Fibroblast of skin of right quadriceps (primary cell): ENCODE measurements at places on chromosomes 5 and 9.

- DNase-seq, result no peak
Observed at GRCh38 chr9:93590609-93591234, 14.3 kb downstream of the PHF2 start.

- peak; percentile 95 for DNase-seq
Observed at GRCh38 chr5:125484272-125484741, 737.9 kb upstream of the ZNF608 start.

GRCh38 chr5:78779771-78780616 is 131.4 kb upstream of the LHFPL2 start:
- peak; percentile 88 for DNase-seq

GRCh38 chr5:98771382-98772109 is 1.9 kb upstream of the RGMB start:
- peak; percentile 94 for DNase-seq

- no peak for DNase-seq
Observed at GRCh38 chr5:88675168-88675707, 207.7 kb downstream of the MEF2C start.

DNA sequence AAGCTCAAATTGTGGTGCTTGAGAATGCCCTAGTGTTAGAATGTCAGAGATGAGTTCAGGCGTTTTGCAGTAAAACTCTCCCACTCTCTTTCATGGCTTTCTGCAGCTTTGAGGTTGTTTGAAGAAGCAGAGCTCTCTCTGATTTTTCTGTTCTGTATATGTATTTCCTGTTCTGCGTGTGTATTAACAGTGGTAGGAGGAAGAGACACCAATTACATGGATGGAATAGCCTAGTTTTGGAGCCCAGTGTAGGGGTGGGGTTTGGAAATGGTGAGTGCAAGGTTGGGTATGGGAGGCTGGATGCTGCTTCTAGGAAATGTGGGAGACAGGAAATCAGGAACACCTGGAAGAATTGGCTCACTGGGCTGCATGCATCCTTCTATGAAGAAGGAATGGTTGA is 12.4 kb downstream of the LARP1 start:
- DNase-seq, result no peak

DNA sequence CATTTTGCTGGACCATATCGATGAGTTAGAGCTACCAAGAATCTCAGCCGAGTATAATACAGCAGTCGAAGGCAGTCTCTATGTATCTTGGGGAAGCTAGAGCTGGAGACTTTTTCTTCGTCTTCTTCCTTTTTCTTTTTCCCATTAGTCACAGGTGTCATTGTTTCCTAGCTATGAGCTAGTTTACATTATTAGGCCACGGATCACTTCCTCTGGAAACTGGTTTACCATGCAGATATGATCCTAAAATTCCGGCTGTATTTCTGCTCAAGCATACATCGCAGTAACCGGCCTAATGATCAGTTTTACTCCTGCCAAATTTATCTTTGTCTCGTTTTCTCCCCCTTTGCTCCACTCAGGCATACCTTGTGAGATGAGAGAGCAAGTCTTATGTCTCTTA is 312.8 kb downstream of the ARHGAP26 start:
- DNase-seq, result no peak

DNA sequence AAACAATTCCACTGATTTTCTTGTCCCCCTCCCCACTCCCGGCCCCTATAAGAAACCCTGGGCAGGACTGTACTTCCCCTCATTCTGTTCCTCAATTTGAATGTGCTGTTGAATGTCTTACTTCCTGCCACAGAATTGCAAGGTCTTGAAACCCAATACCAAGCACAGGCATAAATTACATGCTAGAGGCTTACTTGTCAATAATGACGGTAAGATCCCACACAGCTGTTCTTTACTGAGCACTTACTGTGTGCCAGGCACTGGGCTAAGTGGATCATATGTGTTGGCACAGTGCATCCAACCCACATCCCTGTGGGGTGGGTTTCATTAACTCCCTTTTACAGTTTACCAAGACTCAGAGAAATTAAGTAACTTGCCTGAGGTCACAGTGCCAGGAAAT is 63.4 kb downstream of the MVB12B start:
- no peak for DNase-seq

DNA sequence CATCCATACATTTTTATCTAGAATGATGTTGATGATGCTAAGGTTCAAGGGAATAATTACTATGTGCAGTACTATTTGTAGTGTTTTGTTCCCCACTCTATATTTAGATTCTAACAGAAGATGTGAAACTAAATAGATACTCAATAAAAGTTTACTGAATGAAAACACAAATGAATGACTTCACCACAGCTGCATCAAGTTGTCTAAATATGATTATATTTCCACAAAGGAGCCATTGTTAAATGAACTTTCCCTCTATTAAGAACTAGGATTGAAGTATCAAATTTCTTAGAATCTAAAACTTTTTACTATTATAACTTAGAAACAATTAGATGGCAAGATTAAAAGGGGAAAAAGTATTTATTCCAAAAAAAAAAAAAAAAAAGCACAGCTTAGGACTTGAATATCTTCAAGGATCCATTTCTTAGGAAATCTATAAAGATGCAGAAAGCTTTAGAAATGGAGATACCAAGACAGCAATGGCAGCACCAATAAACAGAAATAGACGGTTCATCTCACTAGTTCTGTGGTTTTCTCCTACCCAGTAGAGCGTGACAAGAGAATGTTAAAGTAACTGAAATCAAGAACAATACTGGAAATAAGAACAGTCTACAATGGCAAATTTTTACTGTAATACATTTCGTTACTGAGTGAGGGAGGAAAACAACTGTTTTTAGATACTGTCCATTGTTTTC is 347.6 kb downstream of the EBF1 start:
- no peak for DNase-seq

- DNase-seq, result no peak
Observed at GRCh38 chr9:13608451-13608850, 329.0 kb upstream of the MPDZ start.

DNA sequence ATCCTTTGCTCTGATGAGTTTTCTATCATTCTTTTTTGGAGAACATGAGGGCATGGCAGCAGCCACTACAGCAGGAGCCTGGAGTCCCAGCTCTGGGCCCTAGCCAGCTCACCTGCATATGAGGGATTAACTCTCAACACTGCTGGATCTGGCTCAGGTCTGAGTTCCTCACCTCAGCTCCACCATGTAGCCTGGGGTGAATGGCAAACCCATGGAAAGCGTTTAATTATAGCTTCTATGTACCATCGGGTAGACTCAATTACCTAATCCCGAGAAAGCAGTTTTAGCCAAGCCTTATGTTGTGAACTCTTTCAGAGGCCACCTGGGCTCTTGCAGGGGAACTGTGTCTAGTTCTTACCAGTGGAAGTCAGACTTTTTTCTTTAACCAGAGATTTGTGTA is 3.9 kb upstream of the S100Z start:
- DNase-seq, result no peak

DNA sequence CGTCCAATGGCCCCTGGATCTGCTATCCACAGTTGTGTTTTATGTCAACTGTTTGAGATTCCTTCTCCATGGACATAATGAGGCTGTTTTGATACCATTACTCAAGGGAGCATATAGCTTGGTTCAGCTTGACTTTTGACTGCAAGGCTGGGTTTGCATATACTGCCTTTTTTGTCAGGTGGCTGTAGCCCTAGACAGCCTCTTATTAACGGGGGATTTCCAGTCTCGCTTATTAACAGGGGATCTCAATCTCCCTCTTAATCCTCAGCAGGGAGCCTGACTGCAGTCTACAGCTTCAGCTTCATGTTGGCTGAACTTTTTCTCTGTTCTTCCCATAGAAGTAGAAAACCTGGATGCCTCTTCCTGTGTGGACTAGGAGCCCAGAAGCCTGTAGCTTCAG is 73.7 kb upstream of the TNC start:
- no peak for DNase-seq

GRCh38 chr5:175393897-175394296 is 50.1 kb downstream of the DRD1 start:
- no peak for DNase-seq

- DNase-seq, result peak; percentile 40
Observed at GRCh38 chr9:99162759-99163364, 57.9 kb downstream of the TGFBR1 start.

GRCh38 chr9:96057155-96057554 is 181.7 kb downstream of the ERCC6L2 start:
- no peak for DNase-seq

GRCh38 chr5:88680253-88681132 is 202.5 kb downstream of the MEF2C start:
- DNase-seq, result peak; percentile 28

DNA sequence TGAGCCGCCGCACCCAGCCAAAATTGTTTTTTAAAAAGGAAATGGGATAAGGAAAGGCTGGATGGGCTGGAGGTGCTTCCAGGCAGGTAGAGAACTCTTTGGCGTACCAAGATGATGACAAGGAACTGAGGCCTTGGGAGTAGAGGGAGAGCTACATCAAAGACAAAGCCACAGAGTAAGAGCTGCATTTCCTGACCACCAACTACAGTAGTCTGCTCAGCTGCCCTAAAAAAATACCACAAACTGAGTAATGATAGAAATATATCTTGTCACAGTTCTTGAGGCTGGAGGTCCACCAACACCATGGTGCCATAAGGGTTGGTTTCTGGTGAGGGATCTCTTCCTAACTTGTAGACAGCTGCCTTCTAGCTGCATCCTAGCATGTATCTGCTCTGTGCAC is 8.2 kb downstream of the OR1K1 start:
- no peak for DNase-seq

DNA sequence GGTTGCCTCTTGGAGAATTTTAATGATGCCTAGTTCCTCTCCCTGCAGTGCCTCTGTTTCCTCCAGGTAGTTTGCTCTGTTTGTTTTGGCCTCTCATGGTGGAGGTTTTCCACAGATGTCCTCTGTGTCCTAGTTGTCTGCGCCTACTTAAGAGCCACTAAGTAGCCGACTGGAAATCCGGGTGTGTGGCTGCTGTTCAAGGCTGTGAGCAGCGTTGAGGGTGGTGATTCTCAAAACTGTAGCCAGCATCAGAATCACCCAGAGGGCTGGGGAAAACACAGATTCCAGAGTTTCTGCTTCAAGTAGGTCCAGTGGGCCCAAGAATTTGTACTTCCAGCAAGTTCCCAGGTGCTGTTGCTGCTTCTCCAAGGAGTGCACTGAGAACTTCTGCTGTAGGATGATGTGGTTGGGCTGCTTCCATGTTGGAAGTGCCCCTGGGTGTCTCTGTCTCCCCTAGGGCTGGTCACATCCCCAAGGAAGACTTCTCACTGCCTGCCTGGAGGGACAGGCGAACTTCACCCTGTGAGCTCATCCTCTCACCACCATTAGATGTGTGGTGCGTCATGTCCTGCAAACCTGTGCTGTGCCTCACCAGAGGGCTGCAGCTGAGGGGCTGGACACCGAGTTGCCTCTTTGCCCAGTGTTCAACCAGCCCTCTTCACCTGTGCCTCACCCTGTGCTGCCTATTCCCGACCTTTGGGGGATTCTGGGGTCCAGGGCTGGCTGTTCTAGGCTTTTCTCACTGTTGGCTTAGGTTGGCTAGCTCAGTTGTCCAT is 34.8 kb downstream of the SECISBP2 start:
- no peak for DNase-seq

- peak; percentile 42 for DNase-seq
Observed at GRCh38 chr5:78360924-78361630, 660 bp downstream of the SCAMP1 start.

GRCh38 chr5:20601678-20602100 is 613.7 kb upstream of the CDH18 start:
- peak; percentile 49 for DNase-seq

GRCh38 chr9:106697750-106698502 is 165.0 kb upstream of the ZNF462 start:
- peak; percentile 78 for DNase-seq

GRCh38 chr5:13910201-13910600 is 34.3 kb downstream of the DNAH5 start:
- no peak for DNase-seq

- no peak for DNase-seq
Observed at GRCh38 chr9:38118862-38119438, 49.9 kb upstream of the SHB start.

DNA sequence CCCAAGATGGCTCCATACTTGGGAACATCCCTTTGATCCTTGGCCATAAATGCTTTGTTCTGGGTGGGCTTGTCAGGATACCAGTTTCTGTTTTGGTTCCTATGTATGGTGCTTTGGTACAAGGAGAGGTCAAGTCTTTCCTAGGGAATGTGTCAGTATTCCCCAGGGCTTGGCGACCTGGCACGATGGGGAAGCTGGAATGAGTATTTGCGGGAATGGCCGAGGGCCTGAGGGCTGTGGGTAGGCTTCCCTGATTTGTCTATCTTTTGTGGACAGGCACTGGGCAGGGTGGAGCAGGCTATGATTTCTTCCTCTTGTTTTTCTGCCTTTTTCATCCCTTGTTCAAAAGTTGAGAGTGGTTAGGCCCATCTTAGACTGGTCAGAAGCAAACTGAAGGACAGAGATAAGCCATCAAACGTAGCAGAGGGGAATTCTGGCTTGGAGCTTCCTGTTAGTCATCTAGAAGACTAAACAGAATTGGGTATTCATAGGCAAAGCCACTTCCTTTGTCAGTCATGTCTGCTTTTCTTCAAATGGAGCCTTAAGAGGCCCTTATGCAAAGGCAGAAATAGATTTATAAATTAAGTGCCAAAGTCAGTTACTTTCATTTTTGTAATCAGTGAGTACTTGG is 13.7 kb downstream of the DOCK2 start:
- peak; percentile 66 for DNase-seq

GRCh38 chr9:99299211-99300102 is 77.4 kb downstream of the SEC61B start:
- peak; percentile 75 for DNase-seq

GRCh38 chr5:180101451-180102105 is 30.0 kb upstream of the RNF130 start:
- no peak for DNase-seq

DNA sequence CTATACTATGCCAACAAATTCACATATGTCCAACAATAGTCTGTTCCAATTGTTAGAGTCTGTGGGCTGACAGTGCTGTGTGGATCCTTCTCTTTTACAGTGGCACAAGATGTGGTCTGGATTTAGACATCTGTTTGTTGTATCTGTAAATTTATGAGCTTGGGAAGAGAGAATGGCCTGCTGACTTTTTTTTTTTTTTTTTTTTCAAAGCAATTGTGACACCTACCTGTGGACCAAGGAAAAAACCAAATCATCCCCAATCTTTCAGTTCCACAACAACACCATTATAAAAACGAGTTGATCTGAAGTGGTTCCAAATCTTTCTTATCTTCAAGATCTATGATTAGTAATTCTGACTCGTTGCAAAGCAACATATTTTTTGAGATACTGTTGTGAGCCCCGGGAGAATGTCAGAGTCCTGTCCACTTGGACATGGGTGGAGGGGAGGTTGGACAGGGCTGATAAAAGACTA is 4.9 kb downstream of the IRX2 start:
- DNase-seq, result peak; percentile 83

- no peak for DNase-seq
Observed at GRCh38 chr5:104998169-104998568, 1435.6 kb upstream of the NUDT12 start.

GRCh38 chr5:158264264-158264663 is 405.3 kb upstream of the CLINT1 start:
- no peak for DNase-seq
